Stimulated activated CD4-positive, alpha-beta T cell treated with anti-CD3 and anti-CD28 coated beads, Interleukin-2, amount 100 ng/mL, for 4 hours (primary cell): ENCODE measurements at places on chromosomes 5 and 9.

DNA sequence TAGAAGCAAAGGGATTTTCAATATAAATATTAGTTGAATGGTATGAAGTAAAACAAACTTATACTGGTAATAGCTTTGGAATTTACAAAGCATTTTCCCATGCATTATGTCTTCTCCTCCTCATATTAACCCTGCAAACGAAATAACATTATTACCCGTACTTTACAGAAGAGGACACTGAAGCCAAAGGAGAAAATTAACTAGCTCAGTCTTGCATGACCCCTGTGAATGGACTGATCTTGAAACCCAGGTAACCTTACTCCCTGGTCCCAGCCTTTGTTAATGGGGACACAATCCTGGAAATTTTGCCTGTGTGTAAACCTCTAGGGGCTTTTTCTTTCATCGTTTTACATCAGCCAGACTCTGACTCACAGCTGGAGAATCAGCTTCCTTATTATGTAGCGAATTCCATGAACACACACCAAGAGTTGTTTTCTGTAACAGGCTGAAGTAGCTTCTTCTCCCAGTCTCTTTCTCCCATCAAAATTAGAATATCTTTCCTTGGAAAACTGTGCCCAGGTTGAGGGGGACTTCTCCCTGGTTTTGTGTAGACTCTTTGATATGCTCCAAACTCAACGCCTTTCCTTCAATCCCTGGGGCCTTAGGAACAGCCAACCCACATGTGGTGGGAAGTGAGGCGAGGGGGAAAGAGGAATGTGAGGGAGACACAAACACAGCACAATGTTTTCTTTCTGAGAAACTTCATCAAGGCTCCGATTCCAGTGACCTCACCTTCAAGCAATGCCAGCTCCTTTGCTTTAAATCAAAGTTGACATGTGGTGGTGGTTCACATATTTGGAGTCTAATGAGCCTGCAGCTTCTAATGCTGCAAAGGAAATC lies 480.9 kb upstream of the PAPPA start:
- no peak for DNase-seq

GRCh38 chr5:107381189-107381856 lies 289.4 kb downstream of the EFNA5 start:
- no peak for DNase-seq

DNA sequence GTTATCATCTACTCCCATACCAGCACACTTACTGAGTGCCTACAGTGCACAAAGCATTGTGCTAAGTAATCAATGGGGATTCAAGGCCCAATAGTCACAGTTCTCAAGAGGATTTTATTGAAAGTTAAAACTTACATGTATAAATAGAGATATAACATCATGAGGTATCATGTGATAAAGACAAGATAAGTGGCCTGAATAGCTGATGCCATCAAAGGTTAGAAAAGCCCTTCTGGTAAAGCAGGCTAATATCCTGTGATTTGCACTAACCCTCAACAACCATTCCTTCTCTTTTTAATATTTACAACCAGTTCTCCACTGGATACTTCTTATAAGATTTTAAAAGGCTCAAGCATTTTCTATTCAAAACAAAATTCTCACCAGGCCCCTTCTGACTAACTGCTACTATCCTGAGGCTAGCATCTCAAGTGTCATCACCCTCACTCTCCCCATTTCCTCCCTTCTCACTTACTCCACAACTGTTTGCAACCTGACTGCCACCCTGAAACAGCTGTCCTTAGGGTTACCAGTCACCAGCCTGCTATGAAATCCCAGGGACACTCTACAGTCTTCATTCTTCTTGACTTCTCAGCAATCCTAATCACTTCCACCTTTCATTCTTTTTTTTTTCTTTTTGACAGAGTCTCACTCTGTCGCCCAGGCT lies 377.9 kb downstream of the ENC1 start:
- no peak for DNase-seq

- no peak for DNase-seq
Observed at GRCh38 chr9:126088336-126088735, 238.3 kb upstream of the MVB12B start.

GRCh38 chr9:84940294-84940693 lies 270.8 kb downstream of the NTRK2 start:
- DNase-seq = no peak

- DNase-seq = peak; percentile 26
Observed at GRCh38 chr9:97710356-97711222, 13.4 kb upstream of the XPA start.

DNA sequence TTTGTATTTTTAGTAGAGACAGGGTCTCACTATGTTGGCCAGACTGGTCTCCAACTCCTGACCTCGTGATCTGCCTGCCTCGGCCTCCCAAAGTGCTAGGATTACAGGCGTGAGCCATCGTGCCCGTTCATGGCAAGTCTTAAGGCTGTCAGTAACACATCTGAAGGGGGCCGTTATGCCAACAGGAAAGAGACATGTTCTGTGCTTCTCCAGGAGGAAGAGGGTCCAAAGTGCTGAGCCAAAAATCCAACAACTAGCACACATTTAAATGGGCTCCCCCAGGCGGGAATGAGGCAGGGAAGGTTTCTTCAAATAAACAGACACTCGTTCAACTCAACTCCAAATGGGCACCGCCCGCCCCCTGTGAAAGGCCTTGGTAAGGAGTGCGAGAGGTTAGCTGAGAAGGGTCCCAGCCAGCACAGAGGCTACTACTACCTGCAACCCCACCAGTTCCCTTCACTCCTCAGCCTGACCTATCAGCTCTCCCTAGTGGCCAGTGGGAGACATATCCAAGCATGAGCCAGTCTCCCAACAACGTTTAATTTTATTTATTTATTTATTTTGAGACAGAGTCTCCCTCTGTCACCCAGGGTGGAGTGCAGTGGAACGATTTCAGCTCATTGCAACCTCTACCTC lies 84.1 kb upstream of the DMRT1 start:
- DNase-seq = no peak

DNA sequence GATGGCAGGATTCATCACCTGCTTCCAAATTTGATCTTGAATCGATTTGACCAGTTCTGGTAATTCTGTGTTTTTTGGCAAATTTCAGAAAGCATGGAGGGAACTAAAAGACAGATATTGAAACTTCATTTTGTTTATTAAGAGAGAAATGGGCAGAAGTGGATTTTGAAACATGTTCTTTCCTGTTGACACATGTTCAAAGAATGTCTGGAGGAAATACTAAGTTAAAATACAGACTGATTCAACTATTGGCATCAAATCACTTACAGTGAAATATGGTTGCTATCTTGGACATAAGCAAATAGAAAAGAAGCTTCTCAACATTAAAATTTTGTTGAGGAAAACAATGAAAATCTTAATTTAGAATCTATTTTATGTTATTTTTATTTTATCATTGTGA lies 19.3 kb upstream of the GZMK start:
- no peak for DNase-seq

GRCh38 chr5:145506185-145506850 lies 328.8 kb downstream of the PRELID2 start:
- no peak for DNase-seq

GRCh38 chr9:129497005-129497812 lies 123.7 kb downstream of the C9orf50 start:
- no peak for DNase-seq

- DNase-seq = no peak
Observed at GRCh38 chr9:127580366-127580765, 31.7 kb upstream of the STXBP1 start.

GRCh38 chr5:109105631-109106267 lies 304.0 kb downstream of the PJA2 start:
- DNase-seq = no peak

- no peak for DNase-seq
Observed at GRCh38 chr5:16579142-16579847, 37.5 kb downstream of the RETREG1 start.

DNA sequence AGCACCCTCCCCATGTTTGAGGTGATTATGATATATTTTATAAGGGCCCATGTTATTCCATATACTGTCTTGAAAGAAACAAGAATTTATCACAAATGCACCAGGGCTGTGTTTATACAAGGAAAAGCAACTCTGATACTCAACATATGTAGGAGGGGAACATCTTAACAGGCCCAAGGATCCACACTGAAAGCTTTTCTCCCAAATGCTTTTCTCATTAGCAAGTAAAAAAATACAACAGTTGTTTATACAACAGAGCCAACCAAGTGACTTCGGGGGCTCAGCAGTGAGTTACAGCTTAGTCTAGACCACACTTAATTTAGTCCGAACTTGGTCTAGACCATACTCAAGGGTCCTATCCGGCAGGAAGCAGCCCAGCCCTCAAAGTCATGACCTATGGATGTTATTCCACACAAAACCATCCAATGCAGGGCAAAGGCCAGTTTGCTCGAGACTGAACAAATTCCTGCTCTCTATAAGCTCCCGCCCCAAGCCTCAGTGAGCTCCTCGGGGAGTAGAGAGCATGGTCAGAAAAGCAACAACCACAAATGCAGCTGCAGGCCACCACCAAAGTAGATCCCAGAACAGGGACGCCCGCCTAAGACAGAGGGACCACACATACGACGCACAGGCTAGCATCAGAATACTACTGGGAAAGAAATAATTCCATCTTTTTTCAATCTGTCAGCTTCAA lies 6.8 kb downstream of the GZMK start:
- no peak for DNase-seq

GRCh38 chr9:83322438-83322837 lies 215.8 kb downstream of the FRMD3 start:
- DNase-seq = no peak

- DNase-seq = no peak
Observed at GRCh38 chr9:69174616-69175463, 763 bp downstream of the TJP2 start.

DNA sequence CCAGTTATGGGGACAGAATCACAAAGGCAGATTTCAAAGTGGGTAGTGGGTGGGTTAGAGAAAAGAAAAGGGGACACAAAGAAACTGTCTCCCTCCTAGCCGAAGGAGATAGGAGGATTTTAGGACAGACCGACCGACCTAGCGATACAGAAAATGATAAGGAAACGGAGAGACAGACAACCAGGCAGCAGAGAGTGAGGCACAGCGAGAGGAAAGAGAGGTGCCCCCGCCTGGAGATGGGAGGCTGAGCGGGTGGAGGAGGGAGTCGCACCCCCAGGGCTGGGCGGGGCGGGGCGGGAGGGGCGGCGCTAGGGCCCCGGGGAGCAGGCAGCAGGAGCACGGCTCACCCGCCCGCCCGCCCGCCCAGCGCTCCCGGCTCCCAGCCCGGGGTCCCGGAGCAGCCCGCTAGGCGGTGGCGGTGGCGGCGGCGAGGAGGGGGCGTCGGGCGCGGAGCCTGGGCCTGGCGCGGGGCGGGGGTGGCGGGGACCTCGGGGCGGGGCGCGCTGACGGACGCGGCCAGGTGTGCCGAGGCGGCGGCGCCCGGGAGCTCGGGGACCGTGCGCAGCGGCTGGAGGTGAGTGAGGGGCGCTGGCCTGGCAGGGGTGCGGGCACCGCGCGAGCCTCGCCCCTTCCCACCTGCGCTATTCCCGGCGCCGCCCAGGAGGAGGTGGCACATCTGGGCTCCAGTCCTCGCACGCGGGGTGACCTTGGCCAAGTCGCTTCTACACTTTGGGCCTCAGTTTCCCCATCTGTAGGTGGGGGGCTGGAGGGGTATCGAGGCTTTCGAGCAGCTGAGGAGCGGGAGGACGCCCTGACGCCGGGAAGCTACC lies 15.9 kb upstream of the SYNPO start:
- DNase-seq = peak; percentile 25

GRCh38 chr5:171309276-171310211 lies 496 bp downstream of the TLX3 start:
- DNase-seq = no peak

DNA sequence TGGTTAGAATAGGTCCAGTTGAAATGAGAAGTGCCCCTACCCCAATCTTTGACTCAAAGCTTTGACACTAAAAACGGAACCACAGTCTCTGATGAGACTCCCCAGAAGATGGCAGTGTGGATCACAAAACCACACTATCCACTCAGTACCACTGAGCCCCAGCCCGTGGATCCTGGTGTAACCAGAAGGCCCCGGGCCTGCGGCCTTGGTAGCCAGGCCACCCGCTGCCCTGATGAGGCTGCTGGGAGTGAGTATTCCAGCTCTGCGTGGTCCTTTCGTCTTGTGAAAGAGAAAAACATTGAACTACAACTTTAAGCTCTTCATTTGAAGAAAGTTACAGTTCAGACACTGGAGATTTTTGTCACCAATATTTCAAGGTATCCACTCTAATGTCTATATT lies 42.2 kb upstream of the FBP1 start:
- peak; percentile 24 for DNase-seq

GRCh38 chr9:20016611-20017010 lies 227.8 kb upstream of the SLC24A2 start:
- no peak for DNase-seq

- no peak for DNase-seq
Observed at GRCh38 chr5:74224331-74224730, 416.2 kb downstream of the ENC1 start.

DNA sequence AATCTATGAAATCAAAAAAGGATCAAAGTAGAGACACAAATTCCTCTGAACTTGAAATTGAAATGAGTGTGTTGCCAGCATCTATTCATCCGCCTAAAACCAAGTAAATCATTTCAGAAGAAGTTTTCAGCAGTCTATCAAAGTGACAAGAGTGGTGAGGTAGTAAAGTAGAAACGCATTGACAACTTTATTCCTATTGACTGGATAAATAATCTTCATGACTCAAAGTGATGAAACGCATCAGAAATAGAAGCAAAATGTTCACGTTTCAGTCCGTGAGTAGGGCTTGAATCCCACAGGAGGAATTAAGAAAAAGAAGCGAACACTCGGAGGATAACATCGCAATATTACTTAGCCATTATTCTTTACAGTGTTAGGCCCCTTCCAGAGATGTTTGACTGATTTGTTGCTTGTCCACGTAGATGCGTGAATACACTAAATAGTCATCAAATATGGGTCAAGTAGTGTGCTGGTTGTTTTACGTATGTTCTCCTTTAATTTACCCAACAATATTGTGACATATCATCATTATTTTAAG lies 314.4 kb downstream of the PLK2 start:
- DNase-seq = no peak

DNA sequence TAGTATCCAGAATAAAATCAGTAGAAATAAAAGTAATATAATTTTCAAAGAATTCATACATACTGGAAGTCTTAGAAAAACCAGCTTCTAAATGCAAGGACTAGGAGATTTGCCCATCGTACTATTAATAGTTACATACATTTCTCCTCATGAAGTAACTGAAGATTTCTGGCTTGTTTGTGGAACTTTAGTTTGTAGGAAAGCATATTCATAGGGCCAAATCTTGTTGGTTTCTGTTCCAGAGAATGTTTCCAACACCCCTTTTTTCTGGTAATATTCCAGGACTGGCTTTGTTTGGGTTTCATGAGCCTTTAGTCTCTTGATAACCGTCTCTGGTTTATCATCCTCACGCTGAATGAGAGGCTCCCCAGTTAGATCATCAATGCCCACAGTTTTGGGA lies 66.3 kb upstream of the TJP2 start:
- DNase-seq = no peak

GRCh38 chr9:79615038-79615437 lies 43.3 kb downstream of the TLE4 start:
- no peak for DNase-seq

- DNase-seq = no peak
Observed at GRCh38 chr5:59893429-59894227, at the start of gene PDE4D. PDE4D (minus strand) TSS chr5:59893726.

GRCh38 chr5:89457411-89458331 lies 574.7 kb upstream of the MEF2C start:
- no peak for DNase-seq
